NCI-H1417 (cell line): ENCODE measurements at places on chromosomes 11 and 22.

DNA sequence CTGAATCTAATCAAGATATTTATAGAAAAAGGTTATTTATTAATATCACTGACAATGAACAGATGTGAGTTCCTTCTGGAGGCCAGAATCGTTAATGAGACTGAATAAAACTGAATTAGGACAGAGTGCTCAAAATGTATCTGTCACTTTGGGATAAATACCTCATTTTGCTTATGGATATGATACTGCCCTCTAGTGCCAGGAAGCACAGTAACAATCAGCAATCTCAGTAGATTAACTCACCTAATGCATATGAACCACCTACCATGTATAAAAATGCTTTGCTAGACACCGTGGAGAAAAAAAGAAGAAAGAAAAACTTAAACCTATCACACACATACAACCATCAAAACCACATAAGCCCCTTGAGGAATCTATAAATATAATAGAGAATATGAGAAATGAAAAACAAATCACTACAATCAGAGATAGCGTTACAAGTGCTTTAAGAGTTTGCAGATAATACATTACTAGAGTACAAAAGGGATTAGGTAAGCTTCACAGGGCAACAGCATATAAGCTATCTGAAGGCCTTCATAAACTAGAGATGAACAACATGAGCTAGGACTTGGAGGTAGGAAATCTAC lies 117.4 kb downstream of the SGSM3 start:
- DNase-seq: peak; percentile 36

- DNase-seq: no peak
Measured at GRCh38 chr11:117794135-117794534, 2.9 kb downstream of the DSCAML1 start.

GRCh38 chr11:116051494-116051893 lies 547.3 kb upstream of the CADM1 start:
- DNase-seq: no peak

GRCh38 chr22:43707648-43708047 lies 104.5 kb downstream of the EFCAB6 start:
- peak; percentile 0 for DNase-seq

GRCh38 chr11:72930008-72930407 lies 115.8 kb downstream of the ATG16L2 start:
- DNase-seq: no peak

DNA sequence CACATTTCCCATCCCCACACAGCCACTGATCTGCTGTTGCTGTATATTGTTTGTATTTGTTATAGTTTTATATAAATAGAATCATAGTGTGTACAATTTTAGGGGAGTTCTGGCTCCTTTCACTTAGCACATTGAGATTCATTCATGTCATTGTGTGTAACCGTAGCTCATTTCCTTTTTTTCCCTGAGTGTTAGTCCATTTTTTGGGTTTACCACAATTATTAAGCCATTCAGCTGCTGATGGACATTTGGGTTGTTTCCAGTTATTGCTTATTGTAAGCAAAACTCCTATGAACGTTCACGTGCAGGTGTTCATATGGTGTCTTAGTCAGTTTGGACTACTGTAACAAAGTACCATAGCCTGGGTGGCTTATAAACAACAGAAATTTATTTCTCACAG lies 33.6 kb upstream of the ADORA2A start:
- no peak for DNase-seq

- DNase-seq: no peak
Measured at GRCh38 chr11:5689551-5689983, at the start of gene TRIM22. TRIM22 (plus strand) TSS chr11:5689790; CDS start chr11:5696233, 6,443 bp downstream.

DNA sequence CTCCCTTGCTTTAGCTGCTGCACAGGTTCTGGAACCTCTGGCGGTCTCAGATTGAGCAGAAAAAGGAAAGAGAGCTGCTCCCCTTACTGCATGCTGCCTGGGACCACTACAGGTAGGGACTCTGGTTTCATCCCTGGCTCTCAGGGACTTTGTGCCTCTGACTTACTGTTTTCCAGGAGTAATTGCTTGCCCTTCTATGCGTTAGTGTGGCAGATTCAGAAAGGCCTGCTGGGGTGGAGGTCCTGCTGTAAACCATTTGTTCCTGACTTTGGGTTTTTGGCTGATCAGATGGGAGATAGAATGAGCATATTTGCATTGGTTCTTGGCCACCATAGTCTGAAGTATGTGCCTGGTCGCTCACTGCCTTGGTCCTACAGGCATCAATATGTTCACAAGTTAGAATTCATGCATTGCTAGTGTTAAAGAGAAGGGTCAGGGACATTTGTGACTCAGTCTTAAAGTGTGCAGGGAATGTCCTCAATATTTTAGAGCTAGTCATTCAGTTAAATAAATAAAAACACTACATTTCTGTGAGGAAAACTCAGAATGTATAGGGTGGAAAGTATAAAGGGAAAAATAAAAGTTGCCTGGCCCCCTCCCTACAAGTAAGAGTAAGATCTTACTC lies 78.0 kb downstream of the PISD start:
- DNase-seq: no peak

DNA sequence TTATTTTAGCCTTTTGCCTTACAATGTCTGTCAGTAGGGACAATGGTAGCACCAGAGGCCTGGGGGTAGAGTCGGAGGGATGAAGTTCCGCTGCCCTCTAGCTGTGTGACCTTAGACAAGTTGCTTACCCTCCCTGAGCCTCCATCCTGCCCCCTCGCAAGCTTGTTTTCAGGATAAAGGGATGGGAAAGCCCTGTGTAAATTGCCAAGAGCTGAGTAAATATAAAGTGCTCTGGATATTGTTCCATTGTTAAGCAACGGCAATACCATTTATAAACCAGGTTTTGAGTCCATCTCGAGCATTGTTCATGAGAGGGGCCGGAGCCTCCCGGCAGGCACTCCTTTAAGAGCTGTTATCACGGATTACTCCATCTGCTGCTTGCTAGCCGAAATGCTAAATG lies 72.9 kb downstream of the ZBTB16 start:
- no peak for DNase-seq

DNA sequence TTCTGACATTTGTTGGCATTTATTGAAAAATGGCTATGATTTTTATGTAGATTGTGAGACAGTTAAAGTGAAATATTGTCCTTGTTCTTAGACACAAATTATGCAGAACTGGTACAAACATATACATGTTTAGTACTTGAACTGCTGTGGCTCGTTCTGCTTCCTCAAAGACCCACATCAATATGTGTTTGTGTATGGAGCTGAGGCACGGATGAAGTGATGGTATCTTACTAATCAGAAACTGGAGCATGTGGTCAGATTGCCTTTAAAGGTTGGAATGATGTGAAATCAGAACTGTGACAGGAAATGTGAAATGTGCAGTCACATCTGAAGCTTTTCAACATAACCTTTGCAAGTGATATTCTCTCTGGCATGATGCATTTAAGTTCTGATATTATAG lies 130.4 kb downstream of the NAV2 start:
- DNase-seq: no peak

DNA sequence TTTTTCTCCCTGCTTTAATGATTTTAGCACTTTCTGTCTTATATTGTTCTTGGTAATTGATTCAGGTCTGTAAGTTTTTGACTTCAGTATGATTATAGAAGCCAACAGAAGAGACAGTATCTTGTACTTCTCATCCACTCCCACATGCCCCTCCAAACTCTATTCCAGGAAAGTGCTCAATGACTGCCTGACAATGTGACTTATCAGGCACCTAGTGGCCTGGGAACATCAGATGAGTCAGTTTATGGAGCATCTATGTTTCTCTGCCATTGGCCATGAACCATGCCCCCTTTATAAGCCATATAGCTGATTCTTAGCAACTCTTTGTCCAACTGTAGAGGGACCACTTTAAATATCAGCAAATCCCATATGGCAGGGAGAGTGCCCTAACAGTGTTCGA lies 179.2 kb upstream of the MTMR2 start:
- no peak for DNase-seq

DNA sequence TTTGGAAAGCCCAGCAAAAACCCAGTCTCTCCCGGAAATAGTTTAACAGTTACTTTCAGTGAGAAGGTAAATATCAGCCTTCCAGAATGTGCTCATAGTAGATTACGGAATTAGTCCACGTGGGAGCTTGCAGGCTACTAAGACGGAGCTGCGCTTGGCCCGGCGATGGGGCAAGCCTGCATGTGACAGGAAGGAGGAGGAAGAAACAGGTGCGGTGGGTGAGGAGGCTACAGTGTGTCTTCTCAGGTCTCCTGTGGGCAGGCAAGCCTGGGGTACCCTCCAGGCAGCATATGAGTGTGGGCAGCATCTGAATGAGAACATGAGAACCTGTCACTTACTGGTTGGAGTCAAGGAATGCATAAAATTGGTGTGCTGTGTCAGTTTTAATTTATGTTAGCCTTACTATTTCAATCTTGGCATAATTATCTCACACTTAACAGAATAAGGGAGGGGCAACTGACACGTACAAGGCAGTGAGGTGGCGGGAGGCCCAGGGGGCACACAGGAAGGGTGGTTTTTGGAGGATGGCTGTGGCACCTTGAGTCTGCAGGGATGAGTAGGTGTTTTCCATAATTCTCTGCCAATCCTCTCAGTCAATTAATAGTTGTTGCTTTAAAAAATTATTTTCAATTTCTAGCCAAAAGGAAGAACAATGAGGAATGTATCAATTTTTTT lies 35.7 kb downstream of the CLMP start:
- DNase-seq: no peak

- peak; percentile 33 for DNase-seq
Measured at GRCh38 chr11:131999084-131999483, 628.7 kb downstream of the NTM start.

- no peak for DNase-seq
Measured at GRCh38 chr22:47929073-47929472, 1166.6 kb downstream of the TBC1D22A start.
